Endodermal cell (in vitro differentiated cells): ENCODE measurements at places on chromosomes 4 and X.

DNA sequence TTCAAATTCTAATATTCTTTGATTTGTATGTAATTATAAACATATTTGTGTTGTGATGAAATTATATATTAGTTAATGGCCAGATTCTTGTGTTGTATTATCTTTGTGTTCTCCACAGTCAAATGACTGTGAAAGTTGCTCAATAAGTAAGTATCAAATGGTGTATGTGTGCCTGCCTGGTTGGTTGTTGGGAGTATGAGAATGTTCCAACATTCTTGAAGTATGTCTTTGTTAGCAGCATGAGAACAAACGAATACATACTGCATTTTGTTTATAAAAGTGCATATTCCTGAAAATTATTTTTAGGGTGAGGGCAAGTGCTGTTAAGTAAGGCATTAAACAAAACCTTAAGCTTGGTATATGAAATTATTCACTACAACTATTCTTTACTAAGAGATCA, 16.2 kb downstream of the ARHGEF38 start:
- DNase-seq: no peak

- peak; percentile 56 for DNase-seq
Measured at GRCh38 chr4:6955261-6955911, 45.8 kb downstream of the TBC1D14 start.

- DNase-seq: no peak
Measured at GRCh38 chr4:69095301-69095731, 958 bp upstream of the UGT2B7 start.

DNA sequence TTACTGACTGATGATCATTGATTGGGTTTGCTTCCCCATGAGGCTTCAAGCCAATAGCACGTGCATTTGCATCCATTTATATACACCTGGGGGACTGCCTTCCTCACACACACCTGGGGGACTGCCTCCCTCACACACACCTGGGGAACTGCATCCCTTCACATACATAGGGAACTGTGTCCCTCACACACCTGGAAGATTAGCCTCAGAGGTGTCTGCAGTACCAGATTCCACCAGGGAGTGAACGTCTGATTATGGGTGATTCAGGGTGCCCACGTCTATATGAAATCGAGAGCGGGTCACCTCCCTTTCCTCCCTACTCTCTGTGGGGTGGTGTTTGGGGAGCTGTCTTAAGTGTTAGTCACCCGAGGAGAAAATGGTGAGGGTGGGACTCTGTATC, 16.9 kb downstream of the CD99 start:
- peak; percentile 59 for DNase-seq

- no peak for DNase-seq
Measured at GRCh38 chrX:18941896-18942295, 42.0 kb downstream of the PHKA2 start.

DNA sequence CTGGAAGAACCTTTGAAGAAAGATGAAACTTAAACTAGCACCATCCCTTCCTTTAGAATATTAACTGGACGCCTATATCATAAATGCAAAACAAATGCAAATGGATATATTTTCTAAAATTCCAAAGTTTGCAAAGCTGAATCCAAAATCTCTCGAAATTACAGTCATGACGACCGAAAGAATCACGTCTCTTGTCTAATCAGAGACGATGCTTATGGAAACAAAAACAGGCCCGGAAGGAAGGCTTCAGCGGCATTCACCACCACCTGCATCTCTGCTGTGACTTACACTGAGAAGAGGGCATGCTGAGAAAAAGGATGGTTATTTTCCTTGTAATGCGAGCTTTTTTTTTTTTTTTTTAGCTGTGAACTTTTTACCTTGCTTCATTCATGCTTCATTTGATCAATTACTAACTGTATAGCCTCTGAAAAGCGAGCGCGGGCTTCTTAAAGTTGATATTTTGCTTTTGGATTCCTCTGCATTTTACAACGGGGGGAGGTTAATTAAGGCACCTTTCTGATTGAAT, 209.3 kb downstream of the SOWAHB start:
- no peak for DNase-seq

DNA sequence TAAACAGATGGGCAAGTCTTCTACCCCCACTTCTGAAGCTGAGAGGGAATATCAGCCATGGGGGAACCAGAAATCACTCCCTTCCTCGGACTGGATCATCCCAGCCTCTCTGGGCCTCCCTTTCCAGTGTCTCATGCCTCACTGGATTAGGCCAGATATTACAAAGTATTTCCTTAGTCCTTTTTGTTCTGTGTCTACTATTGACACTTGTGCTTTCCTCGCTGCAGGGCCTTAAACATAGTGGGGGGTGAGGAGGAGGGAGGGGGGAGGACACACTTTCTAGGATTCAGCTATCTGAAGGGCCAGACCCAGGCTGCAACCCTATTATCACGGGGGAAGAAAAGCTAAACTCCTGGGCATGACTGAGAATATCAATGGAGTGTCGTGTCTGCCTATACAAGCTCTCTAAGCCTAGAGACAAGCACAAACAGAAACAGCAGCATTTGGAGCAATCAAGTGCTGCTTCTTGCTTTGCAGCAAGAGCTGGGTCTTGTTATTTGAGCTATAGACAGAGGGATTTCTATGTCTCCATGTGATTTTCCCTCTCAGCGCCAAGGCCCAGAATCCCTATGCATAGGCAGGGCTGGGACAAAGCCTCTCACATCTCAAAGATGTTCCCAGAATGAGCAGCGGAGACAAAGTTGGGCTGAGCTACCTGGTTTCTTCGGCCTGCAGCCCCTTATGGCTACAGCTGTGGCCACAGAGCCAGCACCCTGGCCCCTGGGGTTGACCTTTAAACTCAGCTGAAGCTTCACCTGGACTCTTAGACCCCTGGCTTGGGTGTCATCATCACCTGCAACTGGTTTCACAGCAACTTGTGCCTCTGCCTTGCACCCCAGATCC, 20.2 kb downstream of the PJA1 start:
- DNase-seq: peak; percentile 27

DNA sequence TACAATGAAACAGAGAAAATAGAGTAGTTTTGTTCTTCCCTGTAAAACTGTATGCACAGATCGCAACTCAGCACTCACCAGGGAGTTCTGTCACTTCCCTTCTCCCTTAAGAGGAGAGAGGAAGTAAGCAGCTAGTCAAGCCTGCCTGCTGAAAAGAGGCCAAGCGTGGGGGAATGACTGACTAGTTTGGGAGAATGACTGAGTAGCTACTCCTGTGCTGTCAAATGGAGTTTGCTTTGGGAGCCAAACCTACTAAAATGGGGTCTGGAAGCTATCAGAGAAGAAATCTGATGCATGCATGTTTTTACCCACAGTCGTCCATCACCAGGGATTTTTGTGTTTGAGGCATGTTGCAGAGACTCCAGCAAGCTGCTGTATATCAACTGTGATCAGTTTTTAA, 54.6 kb upstream of the LHFPL1 start:
- DNase-seq: peak; percentile 58

DNA sequence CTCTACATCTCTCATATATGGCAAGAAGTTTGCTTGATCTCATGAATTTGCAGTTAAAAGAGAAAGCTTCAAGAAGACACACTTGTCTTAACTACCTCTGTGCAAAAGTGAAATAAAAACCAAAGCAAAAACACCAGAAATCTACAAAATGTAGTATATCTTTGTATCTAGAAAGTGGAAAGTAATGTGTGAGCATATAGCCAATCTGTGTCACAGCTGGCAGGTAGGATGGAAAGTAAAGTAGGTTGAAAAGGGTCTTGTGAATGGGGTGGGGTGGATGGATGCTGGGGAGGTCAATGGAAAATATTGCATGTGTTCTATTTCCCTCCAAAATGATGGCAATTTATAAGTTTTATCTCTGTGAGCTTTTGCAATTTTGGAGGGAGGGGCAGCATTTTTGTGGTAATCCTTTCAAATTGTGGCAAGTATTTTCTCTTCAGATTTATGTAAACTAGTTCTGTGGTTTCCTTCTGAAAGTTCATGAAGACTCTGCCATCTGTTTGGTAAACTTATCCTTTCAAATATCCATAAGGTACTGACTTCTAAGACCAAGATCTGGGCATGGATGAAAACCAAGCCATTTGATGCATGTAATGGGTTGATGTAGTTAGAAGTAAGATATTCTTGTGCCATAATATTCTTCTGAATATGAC, 215.9 kb upstream of the GIMD1 start:
- DNase-seq: no peak

- no peak for DNase-seq
Measured at GRCh38 chr4:174086829-174087799, 196.4 kb downstream of the FBXO8 start.

GRCh38 chrX:125293850-125294780, 25.6 kb upstream of the TEX13C start:
- DNase-seq: no peak

DNA sequence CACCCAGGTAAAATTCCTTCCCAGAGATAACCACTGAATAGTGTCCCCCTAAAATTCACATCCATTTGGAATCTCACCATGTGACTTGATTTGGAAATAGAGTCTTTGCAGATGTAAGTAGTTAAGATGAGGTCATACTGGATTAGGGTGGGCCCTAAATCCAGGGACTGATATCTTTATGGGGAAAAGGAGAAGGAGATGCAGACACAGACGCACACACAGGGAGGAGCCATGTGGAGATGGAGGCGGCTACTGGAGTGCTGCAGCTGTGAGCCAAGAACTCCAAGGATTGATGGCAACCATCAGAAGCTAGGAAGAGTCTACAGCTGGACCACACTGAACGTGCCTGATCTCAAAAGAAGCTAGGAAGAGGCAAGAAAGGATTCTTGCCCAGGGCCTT, 96.6 kb upstream of the SRD5A3 start:
- no peak for DNase-seq

DNA sequence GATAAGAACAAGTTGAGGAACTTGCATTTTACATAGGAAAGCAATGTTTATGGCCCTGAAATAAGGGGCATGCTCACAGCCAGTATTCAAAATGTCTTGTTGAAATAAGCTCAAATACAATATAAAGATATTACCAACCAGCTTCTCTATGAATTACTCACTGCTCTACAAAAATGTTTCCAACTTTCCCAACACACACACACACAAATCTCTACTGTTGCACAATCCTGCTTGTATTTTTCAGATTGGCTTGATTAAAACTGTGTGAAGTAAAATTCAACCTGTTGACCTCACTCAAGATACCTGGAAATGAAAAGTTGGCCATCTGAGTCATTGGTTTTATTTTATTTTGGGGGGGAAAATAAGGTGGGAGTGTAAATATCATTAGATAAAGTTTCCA, 128.6 kb downstream of the CHIC2 start:
- DNase-seq: no peak

- DNase-seq: no peak
Measured at GRCh38 chr4:159269116-159269515, 166.2 kb downstream of the RAPGEF2 start.

DNA sequence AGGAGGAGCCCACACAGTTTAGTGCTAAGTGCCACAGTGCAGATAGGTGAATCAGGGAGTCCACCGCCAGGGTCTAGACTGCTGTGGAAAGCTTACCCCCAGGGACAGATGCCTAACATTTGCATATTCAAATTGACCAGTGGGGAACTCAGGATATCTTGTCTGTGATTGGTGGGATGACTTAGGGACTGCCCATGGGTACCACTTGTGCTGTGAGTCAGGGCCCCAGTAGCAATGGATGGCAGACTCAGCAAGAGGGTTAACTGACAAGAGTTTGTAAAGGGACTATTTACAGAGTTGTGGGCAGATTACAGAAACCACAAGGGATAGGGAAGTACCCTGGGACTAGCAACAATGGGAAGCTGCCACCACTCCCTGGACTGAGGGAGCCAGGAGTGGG, 282.1 kb downstream of the BCOR start:
- DNase-seq: peak; percentile 71

GRCh38 chr4:8862800-8863685, 8.6 kb downstream of the HMX1 start:
- peak; percentile 49 for DNase-seq

- DNase-seq: no peak
Measured at GRCh38 chr4:165711912-165712311, 161.1 kb upstream of the TLL1 start.

DNA sequence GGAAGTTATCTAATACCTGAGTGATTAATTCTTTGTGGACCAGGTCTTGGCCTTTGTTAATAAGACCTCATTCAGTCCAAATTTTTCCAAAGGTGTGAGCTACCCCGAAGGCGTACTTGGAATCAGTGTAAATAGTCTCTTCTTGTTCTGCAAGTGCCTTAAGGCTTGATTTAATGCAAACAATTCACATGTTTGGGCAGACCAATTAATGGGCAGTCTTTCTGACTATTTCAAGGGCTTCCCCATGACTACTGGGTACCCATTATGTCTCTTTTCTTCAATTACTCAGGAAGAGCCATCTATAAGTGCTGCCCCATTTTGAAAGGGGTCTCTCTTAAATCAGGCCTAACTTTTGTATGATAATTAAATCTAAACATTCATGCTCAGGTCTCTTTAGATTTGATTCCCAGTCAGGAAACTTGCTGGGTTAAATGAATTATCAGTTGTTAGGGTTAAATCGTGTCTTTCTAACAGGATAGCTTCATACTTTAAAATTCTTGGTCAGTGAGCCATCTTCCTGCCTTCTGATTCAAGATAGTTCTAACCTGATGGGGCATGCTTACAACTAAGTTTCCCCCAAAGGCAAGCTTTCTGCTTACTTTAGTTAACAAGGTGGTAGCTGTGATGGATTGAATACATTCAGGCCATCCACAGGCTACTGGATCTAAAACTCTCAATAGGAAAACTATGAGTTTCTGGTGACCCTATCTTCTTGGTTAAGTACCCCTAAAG, 179.6 kb downstream of the CCNG2 start:
- DNase-seq: no peak

- DNase-seq: no peak
Measured at GRCh38 chr4:37685823-37686372, 278 bp downstream of the RELL1 start.

GRCh38 chr4:178174756-178175155, 732.5 kb upstream of the AGA start:
- no peak for DNase-seq

DNA sequence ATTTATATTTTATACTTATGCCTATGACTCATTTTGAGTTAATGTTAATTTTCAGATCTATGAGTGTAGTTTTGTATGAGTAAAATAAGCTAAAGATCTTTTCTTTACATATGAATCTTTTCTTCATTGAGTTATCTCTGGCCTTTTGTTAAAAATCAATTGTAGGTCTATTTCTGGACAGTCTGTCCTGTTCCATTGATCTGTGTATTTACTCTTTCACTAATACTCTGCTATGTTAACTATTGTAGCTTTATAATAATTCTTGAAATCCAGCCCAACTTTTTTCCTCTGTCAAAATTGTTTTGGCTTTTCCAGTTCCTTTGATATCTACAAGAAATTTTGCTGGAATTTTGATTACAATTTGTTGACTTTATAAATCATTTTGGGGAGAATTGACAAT, 177.0 kb downstream of the RBM46 start:
- DNase-seq: no peak

- no peak for DNase-seq
Measured at GRCh38 chr4:150479657-150480056, 102.3 kb upstream of the MAB21L2 start.
